ENCODE measurements at places on chromosomes 3 and 15.

DNA sequence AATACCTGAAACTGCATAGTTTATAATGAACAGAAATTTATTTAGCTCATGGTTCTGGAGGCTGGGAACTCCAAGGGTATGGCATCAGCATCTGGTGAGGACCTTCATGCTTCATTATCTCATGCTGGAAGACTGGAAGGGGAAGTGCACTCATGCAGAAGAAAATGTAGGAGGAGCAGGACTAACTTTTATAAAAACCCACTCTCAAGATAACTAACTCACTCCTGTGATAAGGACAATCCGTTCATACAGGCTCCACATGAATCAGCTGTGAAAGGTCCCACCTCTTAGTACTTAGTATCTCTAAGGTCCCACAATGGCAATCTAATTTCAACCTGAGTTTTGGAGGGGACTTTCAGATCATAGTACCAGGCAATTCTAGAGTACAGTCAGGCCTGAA lies 33.6 kb upstream of the APH1B start:
- DNase-seq, result no peak

DNA sequence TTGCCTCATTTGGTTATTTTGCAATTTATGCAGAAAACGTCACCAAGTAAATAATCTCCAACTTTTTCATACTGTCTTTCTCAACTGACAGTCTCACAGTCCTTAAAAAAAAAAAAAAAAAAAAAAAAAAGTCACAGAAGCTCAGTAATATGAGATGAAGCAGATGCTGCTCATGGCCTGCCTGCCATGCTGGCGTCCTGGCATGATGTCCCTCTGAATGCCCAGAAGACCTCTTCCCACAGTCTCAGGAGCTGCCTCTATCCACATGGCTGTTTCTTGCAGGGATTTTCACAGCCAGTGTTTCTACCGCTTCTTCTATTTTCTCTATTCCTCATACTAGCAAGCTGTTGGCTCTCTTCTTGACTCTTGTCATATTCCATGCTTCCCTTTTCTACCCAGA lies 87.7 kb downstream of the TGFBR2 start:
- DNase-seq, result no peak

DNA sequence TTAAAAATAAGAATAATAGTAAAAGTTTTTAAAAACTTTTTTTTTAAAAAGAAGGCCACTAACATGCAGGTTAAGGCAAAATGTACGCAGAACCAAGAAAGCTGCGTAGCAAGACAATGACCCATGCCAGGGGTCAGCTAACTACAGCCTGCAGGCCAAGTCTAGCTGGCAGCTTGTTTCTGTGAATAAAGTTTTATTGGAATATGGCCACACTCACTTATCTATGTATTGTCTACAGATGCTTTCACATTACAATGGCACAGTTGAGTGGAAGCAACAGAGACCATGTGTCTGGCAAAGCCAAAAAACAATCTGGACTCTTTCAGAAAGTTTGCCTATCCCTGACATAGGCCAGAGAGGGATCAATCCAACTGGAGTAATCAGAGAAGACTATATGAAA lies 46.7 kb downstream of the WWTR1 start:
- DNase-seq, result no peak

DNA sequence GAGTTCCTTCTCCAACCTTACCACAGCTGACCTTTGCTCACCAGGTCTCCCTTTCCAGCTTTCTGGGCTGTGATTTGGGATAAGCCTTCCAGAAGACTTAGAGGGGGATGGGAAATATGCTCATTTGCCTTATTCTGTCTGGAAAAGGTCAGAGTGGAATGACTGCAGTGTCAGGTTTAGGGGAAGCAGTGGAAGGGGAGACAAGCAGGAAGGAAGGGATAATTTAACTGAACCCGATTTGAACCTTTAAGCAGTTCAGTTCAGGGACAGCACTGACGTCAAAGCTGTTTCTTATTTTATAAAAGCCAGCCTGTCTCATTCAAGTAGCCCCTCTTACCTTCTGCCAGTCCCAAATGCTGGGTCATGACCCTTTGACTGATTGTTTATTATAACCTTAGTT lies 418.4 kb upstream of the RARB start:
- no peak for DNase-seq

GRCh38 chr3:46867550-46867898 lies 4.3 kb upstream of the MYL3 start:
- no peak for DNase-seq

- no peak for DNase-seq
Measured at GRCh38 chr3:136543385-136543784, 208.8 kb downstream of the STAG1 start.

GRCh38 chr3:60364475-60364874 lies 886.8 kb downstream of the FHIT start:
- no peak for DNase-seq

DNA sequence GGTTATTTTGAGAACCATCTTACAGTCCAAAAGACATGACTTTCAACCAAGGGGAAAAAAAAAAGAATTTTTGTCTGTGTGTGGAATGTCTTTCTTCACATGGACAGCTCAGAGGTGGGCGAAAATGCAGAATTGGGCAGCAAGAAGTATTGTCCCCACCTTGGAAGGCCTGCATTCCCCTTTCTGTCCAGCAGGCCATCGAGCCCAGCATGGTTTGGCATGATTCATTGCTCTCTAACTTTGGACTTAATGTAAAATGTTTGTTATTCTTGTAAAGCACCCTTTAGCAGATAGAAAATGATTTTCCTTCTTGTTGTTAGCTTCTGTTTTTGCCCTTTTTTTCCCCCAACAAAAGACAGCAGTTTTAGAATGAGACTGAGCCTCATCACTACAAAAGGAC lies 12.4 kb downstream of the MYO1E start:
- no peak for DNase-seq

DNA sequence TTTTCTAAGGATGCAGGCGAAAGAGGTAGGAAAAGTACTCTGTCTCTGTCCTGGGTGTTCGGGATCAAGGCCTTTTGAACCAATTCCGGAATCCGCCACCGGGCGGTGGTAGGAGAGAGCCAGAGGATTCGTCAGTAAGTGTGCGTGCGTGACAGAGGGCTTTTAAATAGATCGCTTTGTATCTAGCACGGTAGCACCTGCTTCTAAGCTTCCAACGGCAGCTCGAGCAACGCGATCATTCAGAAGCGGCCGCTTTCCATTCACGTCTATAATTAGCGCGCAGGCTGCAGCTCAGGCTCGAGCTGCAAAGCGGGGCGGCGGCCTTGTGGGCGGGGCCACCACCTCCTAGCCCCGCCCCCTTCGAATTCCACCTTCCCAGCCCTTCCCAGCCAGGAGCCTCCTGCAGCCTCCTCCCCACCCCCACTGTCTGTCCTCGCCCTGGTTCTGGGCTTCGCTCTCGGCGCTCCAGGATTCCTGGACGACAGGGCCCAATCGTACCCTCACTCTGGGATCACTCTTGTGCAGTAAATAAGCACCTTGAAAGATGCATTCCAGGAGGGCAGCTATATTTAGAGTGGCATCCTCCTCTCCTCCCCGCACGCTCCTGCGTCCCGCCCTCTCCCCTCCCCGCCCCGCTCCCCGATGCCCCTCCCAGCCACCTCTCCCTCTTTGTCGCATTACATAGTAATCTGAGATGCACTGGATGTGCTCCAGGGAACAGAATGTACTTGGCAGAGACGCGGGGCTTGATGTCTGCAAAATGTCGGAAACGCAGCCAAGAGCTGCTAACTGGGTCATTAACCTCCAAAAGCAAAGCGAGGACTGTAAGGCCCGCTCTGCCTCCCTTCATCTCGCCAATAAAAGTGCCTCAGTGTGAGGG lies 224.1 kb upstream of the TPRG1 start:
- peak; percentile 85 for DNase-seq

DNA sequence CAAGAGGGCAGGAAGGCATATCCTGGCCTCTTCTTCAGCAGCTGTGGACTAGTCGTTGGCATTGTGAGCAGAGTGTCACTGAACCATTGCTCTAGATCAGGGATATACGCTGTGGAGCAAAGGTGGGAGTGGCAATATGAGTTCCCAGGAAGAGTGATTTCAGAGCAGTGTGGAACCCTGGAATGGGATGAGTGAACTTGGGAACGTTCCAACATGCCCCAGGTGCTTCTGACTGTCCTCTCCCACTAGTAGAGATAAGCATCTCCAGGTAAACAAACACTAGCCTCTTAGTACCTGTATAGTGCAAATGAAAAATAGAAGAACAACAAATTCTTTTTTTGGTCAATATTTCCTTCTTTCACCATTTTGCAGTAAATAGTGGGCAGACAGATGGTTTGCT lies 123.6 kb upstream of the VEPH1 start:
- DNase-seq, result peak; percentile 1

DNA sequence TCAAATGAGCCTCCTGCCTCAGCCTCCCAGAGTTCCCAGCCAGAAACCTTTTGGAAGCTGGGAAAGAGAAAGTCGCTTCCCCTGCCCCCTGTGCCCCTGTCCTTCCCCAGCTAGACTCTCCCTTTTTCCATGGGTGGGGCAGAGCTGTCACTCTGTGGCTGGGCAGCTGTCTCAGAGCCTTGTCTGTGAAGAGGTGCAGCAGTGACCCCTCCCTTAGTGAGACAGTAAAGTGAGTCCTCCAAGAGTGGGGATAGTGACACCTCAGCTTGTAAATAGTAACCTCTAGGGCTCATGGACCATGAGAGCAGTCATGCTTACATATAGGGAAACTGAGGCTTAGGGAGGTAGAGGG lies 76.3 kb downstream of the SMAD6 start:
- no peak for DNase-seq

DNA sequence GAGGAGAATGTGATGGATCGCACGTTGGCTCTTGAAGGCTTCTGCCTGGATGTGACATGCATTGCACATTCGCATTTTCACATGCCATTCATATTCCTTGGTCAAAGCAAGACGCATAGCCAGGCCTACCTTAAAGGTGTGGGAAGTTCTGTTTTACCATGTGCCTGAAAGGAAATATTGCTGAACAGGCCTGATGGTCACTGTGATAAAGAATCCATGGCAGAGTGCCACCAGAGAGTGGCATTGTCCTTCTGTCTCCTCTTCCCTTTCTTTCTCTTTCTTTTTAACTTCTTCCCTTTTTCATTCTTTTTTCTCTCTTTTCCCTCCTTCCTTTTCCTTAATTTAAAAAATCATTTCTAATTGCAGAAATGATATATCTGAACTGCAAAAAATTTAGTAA lies 15.9 kb upstream of the MITF start:
- DNase-seq, result no peak

DNA sequence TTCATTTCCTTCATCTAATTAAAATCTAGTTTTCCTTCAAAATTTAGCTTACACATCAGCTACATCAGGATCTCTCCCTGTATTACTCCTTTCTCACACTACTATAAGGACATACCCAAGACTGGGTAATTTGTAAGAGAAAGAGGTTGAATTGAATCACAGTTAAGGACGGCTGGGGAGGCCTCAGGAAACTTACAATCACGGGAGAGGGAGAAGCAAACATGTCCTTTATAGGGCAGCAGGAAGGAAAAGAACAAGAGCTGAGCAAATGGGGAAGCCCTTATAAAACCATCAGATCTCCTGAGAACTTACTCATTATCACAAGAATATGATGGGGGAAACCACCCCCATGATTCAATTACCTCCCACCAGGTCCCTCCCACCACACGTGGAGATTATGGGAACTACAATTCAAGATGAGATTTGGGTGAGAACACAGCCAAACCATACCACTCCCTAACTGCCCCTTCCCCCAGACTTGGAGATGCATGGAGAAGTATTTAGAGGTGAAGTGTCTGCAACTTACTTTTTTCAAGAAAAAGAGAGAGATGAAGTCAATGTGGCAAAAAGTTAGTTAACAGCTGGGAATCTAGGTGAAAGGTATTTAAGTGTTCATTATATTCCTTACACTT lies 21.3 kb downstream of the PRTG start:
- DNase-seq, result no peak

DNA sequence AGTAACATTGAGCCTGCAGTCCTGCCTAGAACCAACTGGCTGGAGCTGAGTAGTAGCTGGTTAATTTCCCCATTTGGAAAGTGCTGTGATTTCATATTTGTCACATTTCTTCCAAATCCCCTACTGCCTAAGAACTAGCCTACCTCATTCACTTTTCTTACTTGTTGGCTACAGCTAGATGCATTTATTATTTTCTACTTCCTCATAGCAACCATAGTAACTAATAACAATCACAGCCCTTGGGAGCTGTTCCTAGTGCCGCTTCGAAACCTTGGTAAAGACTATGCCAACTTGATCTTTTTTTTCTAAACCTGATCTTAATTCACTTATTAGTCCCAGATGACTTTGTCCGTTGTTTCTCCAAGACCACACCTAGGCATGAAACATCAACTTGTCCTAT lies 240.3 kb downstream of the FGF12 start:
- no peak for DNase-seq

- DNase-seq, result peak; percentile 18
Measured at GRCh38 chr3:60431599-60431958, 819.7 kb downstream of the FHIT start.

GRCh38 chr3:192993411-192993810 lies 75.8 kb upstream of the MB21D2 start:
- no peak for DNase-seq

DNA sequence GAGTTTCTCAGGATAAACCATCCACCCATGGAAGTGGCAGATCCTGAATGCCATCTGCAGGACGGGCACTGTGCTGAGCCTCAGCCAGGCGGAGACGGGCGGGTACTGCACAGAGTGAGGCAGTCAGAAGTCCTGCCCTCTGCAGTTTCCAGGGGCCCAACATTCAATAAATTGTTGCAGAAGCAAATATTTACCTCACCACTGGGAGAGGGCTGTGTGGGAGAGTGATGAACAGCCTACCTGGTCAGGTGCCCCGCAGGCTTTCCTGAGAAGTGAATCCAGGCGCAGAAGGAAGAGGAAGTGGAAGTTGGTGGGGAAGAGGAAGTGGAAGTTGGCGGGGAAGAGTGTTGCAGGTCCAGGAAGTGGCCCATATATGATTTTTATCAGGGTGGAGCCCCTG lies 100.8 kb downstream of the SLCO3A1 start:
- no peak for DNase-seq

DNA sequence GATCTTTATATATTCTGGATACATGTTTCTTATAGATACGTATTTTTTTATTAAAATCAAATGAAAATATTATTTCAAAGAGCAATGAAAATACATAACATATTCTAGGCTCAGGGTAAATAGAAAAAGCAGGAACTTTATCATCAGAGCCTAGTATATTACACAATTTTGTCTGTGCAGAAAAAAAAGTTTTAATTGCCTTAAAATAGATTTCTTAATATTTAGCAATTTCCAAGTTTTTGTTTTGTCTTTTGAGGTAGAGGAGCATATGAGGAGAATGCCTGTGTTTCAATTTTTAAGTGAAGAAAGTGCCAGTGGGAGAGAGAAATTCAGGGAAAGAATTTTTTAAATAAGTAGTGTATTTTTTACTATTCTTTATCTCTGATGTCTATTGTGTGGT lies 10.5 kb downstream of the CAPN7 start:
- DNase-seq, result no peak

Data from NCI-H526 treated with DMSO at 0.1 percent for 48 hours (cell line).